ENCODE measurements at places on chromosomes 7 and 10.

- no peak for DNase-seq
These were observed 7.0 kb upstream of the ALDH18A1 start for GRCh38 chr10:95663496-95663895.

DNA sequence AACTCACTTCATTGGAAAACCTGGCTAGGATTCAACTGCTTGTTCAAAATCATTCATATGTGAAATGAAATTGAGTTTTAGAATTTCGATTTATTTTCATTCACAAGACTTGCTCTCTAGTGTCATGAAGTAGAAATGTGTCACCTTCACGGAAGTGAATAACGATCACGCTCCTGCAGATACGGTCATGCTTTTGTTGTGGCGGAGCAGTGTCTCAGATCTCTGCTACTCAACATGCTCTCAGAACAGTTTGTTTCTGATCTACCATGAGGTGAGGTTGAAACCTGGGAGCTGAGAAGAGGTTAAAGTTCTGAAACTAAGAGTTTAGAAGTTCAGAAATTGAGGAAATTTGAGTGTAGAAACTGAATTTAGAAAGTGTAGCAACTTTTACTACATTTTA lies 13.8 kb upstream of the PITRM1 start:
- no peak for DNase-seq

DNA sequence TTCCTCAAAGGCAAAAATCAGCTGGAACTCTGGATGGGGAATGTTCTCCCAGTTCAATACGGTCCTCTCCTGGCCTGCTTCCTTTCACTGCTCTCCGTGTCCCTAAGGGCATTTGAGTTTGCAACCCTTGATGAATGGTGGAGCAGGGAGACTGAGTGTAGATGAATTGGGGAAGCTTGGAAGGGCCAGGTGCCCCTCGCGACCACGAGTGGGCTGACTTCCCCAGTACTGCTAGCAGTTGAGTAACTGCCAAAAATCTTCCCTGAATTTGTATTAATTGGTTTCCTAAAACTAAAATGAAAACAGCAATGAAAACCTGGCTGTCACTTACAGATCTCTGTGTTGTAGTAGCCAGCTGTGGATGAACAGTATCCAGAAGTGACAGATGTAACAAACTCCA lies 13.6 kb downstream of the IRF5 start:
- no peak for DNase-seq

GRCh38 chr7:106329408-106329807 lies 44.6 kb upstream of the NAMPT start:
- no peak for DNase-seq

DNA sequence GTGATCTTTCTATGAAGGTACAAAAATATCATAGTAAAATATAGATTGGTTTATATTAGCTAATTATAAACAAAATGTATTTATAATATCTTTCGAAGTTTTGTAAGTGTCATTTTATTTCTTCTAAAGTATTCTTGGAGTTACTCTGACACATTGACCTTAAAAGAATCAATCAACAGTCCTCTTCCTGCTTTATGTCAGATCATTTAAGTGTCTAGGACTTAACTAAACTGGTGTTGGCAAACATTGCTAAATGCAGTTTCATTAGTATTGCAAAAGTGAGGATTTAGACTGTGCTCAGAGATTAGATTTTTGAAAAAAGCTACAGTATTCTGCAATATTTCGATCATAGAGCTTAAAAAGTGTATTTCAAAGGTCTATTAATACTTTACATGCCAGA lies 10.3 kb downstream of the GLCCI1 start:
- no peak for DNase-seq

DNA sequence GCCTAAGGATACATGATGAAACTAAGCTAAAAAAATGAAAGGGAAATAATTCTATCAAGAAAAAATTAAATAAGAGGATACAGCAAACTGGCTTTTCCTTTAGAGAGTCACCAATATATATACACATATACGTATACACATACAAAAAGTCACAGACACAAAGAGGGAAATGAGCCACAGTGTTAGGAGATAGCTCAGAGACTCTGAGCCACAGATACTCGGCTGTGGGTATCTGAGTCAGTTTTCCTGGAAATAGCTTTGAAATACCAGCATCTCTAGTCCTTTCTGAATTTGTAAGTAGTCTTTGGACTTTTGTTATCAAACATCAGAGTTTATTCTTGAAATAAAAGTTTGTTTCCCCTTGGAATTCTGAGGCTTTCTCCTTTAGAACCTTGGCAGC lies 111.8 kb downstream of the TBXAS1 start:
- DNase-seq: no peak

DNA sequence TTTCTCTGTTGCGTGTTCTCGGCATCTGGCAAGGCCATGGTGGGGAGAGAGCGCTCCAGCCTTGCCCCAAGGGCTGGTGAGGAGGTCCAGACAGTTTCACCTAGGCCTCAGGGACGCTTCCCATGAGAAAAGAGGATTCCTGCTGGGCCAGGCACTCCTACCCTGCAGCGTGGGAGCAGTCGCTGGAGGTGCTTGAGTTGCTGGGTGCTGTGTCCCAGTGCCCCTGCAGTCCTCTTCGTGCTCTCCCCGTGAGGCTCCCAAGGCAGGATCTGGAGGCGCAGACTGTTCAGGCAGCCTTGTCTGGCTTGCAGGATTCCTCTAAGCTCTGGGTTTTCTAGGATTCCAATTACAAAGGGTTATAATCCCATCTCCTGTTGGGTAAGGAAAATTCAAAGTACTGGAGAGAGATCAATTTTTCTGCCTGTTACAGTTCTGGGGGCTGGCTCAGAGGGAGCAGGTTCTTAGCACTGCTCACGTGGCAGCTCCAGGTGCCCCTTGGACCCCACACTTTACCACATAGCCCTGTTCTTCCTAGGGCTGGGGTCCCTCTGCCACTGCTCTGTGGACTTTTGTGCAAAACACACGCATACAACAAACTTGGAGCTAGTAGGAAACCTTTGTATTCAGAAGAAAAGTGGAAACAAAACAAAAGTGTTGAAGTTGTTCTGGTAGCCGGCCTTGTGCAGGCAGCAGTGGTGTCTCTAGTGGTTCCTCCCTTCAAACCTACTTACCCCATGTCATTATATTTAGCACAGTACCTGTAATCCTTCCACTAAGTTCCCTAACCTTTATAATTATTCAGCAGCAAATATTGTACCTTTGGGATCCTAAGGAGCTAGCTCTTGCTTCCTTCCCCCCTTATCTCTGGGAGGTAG lies 60.5 kb downstream of the CCNY start:
- no peak for DNase-seq
